ENCODE measurements at places on chromosomes 13 and 19.

DNA sequence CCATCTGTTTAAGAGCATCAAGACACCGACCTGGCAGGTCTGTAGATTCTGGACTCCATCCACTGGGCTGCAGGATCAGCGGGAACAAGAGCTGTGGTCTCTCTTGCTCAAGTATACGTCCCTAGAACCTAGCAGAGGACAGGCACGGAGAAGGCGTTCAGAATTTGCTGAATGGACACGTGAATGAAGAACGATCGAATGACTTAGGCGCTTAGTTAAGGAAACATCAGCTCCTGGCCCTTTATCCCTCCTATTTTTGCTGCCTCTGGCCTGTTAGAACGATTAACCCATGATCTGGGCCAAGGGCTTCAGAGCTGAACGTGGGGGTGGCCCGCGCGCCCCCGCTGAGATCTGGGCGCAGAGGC lies 953 bp downstream of the DZIP1 start:
- no peak for DNase-seq

- no peak for DNase-seq
Measured at GRCh38 chr13:42899266-42899665, 92.8 kb downstream of the EPSTI1 start.

- DNase-seq, result no peak
Measured at GRCh38 chr19:37995346-37995745, 88.3 kb downstream of the SIPA1L3 start.

DNA sequence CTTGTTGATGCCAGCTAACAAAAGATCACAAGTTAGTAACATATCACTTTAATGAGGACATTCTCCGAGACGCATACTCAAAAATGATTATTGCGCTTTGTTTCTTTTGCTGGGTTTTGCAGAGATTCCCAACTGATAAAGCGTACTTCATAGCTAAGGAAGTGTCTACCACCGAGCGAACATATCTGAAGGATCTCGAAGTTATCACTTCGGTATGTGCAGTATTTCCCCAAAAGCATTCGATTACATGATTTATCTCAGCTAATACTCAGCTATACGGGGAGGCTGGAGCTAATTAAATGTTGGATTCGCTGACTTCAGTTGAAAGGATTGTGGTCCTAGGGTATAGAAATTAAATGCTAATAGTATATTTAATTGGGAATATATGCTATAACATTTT lies 166.3 kb downstream of the STK24 start:
- no peak for DNase-seq

GRCh38 chr19:8655340-8655709 lies 24.9 kb downstream of the NFILZ start:
- DNase-seq, result no peak

GRCh38 chr13:26584713-26585112 lies 27.2 kb downstream of the WASF3 start:
- DNase-seq, result no peak
